ENCODE measurements at places on chromosomes 16 and 17.

- no peak for ATAC-seq
These were observed 22.6 kb downstream of the SRCAP start for GRCh38 chr16:30721606-30722005.

DNA sequence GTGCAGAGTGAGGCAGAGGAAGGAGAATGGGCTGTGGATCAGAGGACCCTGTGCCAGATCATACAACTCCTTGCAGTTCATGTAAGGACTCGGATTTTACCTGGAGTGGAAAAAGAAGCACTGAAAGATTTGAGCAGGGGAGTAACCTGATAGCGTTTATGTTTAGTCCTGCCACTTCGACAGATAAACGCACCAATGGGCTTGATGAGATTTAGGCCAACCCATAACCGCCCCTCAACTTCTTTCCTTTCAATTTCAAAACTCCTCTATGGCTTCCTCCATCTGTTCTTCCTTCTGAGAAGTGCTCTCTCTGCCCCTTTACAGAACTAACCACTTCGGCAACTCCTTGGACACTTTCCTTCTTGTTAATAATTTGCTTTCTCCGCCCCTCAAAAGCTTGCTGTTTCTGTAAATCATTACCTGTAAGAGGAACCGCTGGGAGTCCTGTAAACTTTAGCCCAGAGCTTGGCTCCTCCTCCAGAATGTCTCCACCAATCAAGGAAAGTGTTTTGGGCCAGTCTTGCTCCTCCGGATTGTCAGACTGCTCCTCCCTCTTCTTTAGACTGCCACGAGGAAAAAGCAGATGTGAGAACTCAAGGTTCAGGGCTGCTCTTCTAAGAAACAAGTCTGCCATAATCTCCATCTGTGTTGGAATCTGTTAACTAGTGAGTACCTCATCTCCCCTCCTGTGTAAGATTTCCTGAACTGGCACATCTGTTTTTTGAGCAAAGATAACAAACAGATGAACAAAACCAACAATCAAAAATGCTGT is at the start of gene ACSM3:
TSS of gene ACSM3 (plus strand) at position 554 of the 772 bp plus-strand sequence. CDS start 6,021 bp downstream, outside the sequence.
- ATAC-seq: peak; percentile 97

DNA sequence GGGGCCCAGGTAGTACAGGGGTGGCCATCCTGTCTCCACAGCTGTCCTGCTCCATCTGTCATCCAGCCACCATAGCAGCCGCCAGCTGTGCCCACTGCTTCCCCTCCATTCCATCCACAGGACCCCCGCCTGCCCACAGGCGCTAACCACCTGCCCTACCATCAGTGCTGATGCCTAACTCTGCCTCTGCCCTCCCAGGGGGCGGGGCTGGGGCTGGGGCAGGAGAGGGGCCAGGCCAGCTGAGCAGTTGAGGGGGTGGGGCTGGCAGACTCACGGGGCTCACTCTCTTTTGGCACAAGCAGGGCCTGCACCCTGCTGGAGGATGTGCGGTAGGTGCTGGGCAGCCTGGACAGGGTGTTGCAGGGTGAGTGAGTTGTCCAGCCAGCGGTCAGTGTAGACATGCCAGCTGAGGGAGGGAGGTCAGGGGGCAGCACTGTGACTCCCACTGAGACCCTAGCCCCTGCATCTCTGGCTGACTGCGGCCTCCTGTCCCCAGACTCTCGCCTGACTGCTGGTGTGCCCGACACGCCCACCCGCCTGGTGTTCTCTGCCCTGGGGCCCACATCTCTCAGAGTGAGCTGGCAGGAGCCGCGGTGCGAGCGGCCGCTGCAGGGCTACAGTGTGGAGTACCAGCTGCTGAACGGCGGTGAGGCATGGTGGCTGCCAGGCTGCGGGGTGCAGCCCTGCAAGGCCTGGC is 9.6 kb downstream of the GALK1 start:
- no peak for ATAC-seq

- no peak for ATAC-seq
These were observed 414.4 kb downstream of the WWOX start for GRCh38 chr16:78513838-78514237.

DNA sequence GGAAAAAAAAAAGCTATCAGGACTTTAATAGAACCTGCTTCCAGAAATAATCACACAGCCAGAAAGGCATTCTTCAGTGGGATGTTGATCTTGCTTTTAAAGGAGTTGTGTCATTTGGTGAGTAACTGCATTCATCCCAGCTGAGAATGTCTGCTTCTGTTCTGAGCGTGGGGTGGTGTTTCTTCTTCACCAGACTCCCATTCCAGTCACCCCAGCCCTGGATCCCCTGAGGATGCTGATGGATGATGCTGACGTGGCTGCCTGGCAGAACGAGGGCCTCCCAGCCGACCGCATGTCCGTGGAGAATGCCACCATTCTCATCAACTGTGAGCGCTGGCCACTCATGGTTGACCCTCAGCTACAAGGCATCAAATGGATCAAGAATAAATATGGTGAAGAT is 122.5 kb downstream of the ZNF18 start:
- no peak for ATAC-seq

DNA sequence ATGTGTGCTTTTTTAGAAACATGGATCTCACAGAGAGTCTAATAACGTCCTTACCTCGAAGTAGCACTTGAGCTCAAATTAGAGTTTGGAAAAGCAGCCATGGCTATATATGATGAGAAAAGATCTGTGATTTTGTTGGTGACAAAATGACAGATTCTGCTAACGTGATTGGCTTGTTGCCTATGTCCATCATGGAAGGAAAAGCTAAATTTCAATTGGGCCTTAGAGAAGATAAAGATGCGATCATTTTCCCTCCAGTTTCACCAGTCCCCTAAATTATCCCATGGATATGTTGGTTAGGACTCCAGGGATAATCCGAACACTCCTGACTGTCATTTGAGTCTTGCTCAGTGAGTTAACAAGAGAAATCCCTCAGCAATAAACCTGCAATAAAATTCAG is 175.8 kb downstream of the C16orf95 start:
- no peak for ATAC-seq

Measured in gastroesophageal sphincter (tissue), 4 donors.